ENCODE measurements at places on chromosomes 5 and 9.
A peak's percentile ranks its signal among the peaks of the same experiment; 100 is the strongest.

DNA sequence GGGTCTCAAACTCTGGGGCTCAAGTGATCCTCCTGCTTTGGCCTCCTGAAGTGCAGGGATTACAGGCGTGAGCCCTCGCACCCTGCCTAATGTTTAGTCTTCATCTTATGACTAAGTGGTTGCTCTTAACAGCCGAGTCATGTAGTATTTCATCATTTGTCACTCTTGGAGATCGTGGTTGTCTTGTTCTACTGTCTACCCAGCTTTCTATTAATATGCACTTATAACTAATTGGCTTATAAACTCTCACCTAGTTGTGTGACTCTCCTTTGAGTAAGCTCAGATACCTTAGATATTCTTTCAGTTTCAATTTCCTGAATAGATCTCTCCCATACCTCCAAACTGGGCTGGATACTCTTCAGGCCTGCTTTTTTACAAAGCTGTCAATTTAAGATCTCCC, 19.9 kb downstream of the SLC44A1 start:
- no peak for DNase-seq

GRCh38 chr9:132460240-132460639, 50.2 kb downstream of the CFAP77 start:
- DNase-seq: no peak

- no peak for DNase-seq
These were observed 14.9 kb upstream of the GABRG2 start for GRCh38 chr5:162052676-162053075.

DNA sequence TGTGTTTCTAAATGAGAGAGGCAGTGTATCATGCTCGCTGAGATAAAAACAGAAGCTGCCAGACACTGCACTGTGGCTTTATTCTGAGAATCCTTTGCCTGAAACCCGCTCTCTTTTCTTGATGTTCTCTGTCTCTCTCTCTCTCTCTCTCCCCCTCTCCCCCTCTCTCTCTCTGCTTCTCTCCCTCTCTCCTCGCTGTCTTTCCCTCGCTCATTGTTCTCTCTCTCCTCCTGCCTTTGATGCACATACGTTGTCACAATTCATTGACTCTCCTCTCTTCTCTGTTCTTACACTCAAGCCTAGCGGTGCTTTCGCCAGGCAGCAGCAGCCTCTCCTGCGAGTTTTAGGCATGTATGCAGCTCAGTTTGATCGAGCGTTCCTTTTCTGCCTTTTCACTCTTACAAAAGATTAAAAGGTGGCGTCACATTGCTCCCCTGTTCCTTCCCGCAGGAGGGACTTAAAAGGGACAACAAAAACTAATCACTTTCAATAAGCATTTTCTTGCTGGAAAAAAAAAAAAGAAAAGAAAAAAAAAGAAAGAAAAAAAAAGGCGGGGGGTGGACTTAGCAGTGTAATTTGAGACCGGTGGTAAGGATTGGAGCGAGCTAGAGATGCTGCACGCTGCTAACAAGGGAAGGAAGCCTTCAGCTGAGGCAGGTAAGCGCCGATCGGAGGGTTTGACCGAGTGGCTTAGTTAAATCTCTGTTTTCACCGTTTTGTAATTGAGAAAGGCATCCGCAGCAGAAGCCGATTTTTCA, 717.9 kb upstream of the WWC1 start:
- no peak for DNase-seq

- DNase-seq: no peak
These were observed 467.6 kb upstream of the ZNF608 start for GRCh38 chr5:125214080-125214479.

DNA sequence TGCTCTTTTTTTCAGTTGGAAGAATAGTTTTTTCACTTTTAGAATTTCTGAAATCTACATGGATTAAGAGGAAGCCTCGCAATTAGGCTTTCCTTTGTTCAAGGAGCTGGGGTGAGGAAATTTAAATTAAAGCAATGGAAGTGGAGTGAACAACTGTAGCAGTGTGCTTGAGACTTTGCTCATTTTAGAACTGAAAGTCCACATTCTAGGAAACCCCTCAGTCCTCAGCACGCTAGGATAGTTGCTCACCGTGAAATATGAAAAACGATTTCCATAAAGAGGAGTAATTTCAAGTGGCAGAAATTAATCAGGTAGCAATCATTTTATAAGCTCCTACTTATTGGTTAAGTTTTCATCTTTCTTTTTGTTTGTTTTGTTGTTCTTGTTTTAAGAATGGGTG, 243.0 kb upstream of the ITGA1 start:
- no peak for DNase-seq

DNA sequence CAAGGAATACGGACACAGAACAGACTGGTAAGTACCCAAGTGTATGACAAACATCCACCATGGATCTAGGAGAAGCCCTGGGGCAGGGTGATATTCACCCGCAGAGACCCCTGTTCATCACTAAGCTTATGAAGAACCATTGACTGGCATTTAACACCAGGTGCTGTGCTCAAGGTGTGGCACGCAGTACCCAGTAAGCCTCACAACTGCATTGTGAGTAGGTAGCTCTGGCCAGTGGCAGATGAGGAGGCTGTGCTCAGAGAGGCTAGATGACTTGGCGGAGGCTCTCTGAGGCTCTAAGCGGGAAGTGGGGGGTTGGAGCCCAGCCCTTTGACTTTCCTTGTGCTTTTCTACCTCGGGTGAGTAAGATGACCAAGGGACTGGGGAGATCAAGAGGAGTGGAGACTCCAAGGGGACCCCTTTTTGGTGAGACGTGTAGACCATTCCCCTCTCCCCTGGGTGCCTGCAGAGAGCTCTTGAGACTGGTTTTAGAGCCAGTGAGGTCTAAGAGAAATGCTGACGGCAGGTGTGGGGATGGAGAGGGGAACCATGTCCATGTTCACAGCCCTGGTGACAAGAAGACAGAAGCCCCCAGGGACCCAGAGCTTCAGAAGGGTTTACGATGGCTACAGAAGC, 70.8 kb downstream of the IL6ST start:
- no peak for DNase-seq

GRCh38 chr5:153157156-153157555, 333.3 kb upstream of the GRIA1 start:
- no peak for DNase-seq

GRCh38 chr5:177550122-177550521, 4.2 kb downstream of the FAM193B start:
- DNase-seq: no peak

- DNase-seq: no peak
These were observed 157.9 kb upstream of the RASA1 start for GRCh38 chr5:87109746-87110145.

DNA sequence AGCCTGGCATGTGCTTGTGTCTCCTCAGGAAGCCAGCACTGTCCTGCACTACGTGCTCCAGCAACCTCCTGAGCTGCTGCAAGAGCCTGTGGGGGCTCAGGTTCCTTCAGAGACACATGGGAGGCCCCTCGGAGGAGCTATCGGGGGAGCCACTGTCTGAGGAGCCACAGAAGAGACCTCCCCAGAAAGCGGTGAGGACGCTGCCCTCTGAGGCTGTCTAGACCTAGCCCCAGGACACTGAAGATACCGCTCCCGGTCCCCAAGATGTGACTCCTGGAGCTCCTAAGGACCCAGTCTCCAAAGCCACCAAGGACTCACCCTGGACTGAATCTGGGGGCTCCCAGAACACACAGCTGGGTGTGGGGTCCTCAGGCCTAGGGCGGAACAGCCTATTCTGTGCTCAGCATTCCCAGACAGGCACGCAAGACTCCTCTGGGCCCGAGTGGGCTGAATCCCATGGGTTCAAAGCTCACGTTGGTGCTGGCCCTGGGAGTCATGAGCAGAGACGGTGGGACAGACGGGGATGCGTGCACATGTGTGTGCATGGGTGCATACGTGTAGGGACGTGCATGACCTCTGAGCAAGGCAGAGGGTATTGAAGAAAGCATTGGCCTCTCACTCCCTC, 50.0 kb downstream of the HRH2 start:
- no peak for DNase-seq

DNA sequence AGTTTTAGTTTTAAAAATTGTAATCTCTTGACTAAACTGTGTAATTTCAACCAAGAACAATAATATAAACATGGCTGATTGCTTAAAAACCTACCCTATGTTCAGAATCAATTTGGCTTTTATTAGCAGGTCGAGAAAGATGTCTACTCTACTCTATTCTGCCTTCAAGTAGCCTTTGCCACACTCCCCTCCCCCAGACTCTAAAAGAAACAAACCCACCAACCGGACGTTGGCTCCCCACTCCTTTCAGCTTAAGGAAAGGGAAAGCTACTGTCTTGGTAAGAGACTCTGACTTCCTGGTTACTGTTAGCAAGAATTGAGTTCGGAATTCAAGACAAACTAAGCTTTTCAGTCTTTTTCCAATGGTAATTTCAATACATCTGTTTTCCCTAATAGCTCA, 46.7 kb downstream of the TNFAIP8 start:
- DNase-seq: no peak

DNA sequence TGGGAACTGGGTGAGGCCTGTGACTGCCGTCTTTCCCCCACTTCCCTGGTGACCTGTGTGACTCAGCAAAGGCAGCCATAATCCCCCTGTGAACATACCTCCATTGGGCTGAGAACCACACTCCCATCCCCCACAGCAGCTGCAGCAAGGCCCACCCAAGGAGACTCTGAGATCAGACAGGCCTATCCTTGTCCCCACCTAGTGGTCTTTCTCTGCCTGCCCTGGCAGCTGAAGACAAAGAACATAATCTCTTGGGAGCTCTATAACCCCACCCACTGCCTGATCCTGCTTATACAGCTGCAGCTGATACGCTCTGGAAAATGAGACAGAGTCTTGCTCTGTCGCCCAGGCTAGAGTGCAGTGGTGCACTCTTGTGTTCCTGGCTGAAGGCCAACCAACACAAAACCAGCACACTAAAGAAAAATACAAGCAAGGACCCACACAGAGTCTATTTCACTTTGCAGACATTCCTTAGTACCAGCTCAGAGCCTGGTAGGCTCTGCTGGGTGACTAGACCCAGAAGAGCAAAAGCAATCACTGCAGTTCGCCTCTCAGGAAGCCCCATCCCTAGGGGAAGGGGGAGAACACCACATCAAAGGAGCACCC, 106.7 kb downstream of the MCTP1 start:
- DNase-seq: peak; percentile 6

DNA sequence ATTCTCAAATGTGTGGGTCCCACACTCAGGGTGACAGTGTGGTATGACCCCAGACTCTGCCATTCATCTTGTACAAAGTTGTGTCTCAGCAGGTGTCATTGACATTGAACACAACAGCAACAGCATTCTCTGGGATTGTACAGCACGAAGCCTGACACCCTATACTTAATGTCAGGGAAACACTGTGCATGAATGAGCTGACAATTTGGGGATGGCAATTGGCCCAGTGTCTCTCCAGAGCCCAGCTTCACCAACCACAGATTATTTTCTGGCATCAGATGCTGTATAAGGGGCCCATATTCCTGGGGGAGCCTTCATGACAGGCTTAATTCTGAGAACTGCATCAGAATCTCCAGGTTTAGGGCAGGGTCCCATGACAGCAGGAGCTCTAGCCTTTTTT, 143.2 kb downstream of the GCNT1 start:
- DNase-seq: no peak

GRCh38 chr5:177382423-177383029, 1.7 kb upstream of the SLC34A1 start:
- DNase-seq: peak; percentile 4

- DNase-seq: no peak
These were observed 473 bp downstream of the ZBTB34 start for GRCh38 chr9:126860757-126861466.

GRCh38 chr5:113047733-113048652, 71.4 kb downstream of the DCP2 start:
- no peak for DNase-seq

DNA sequence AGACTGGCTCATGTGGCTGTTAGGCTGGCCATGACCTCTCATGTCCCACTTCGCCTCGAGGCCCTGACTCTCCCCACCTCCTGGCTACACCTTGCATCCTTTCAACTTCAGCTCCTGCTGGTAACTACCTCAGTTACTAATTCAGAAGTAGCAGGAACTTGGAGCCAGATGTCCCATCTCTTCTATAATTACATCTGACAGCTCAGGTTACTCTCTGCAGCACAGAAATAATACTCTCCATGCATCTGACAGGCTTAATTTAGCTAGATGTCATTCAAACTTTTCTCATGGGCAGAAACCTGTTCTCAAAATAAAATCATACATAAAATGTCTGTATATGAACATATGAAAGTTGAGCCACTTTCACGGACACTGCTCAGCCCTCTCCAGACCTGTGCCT, 92.2 kb upstream of the IL33 start:
- DNase-seq: no peak

DNA sequence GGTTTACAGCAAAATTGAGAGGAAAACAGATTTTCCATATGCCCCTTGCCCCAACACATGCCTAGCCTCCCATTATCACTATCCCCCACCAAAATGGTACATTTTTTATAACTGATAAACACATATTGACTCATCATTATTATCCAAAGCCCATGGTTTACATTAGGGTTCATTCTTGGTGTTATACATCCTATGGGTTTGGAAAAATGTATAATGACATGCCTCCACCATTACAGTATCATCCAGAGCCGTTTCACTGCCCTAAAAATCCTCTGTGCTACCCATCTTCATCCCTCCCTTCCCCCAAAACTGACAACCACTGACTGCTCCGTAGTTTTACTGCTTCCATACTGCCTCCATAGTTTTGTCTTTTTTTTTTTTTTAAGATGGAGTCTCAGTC, 111.1 kb downstream of the ACTL7B start:
- DNase-seq: no peak

GRCh38 chr9:23621924-23622323, 204.1 kb downstream of the ELAVL2 start:
- DNase-seq: no peak

DNA sequence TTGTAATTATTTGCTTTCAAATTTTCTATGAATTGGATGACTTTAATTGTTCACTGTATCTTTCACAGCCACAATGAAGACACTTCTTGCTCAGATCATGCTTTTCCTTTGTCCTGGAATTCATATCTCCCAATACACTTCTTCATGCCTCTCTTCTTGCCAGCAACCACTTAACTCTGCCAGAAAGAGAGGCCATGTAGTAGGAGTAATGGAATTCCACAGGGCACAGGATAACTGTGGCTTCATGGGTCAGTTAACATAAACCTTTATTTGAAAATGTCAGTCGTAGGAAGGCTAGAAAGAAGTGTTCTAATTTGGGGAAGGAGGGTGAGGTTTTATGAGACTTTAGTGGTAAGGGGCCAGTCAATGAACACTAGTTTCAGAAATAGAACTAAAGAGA, 190.3 kb downstream of the TMEM167A start:
- DNase-seq: no peak

- DNase-seq: no peak
These were observed 33.5 kb downstream of the ANXA2R start for GRCh38 chr5:43006424-43007202.

GRCh38 chr5:179128041-179128365, 67.8 kb downstream of the ZNF354C start:
- no peak for DNase-seq

Measured in NCI-H1092 treated with DMSO at 0.1 percent for 48 hours (cell line).